Fibroblast of skin of right quadriceps (primary cell): ENCODE measurements at places on chromosomes 11 and 22.

DNA sequence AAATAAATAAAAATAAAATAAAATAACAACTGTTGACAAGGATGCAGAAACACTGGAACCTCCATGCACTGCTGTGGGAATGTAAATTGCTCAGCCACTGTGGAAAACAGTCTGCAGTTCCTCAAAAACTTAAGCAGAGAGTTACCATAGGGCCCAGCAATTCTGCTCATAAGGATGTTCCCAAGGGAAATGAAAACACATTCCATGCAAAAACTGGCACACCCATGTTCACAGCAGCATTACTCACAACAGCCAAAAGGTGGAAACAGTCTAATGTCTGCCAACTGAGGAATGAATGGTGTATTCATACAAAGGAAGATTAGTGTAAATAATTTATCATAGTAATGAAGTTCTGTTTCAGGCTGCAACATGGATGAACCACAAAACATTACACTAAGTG, 3.2 kb upstream of the KRTAP5-10 start:
- DNase-seq: peak; percentile 6

DNA sequence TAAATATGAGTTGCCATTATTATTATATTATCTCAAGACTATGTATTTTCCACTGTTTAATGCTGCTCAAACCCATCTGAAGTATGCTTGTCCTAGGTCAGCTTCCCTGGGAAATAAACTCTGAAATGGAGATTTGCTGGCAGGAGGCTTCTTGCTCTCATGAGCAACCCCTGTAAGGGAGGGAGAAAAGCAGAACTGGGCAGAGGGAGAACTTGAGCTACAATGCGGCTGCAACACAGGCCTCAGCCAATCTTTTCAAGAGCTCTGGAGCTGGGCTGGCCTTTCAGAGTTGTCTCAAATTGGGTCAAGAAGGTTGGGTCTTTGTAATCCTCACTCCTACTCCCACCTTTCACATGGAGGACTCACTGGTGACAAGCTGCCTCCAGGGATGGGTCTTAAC, 412.6 kb downstream of the TENM4 start:
- DNase-seq: no peak

DNA sequence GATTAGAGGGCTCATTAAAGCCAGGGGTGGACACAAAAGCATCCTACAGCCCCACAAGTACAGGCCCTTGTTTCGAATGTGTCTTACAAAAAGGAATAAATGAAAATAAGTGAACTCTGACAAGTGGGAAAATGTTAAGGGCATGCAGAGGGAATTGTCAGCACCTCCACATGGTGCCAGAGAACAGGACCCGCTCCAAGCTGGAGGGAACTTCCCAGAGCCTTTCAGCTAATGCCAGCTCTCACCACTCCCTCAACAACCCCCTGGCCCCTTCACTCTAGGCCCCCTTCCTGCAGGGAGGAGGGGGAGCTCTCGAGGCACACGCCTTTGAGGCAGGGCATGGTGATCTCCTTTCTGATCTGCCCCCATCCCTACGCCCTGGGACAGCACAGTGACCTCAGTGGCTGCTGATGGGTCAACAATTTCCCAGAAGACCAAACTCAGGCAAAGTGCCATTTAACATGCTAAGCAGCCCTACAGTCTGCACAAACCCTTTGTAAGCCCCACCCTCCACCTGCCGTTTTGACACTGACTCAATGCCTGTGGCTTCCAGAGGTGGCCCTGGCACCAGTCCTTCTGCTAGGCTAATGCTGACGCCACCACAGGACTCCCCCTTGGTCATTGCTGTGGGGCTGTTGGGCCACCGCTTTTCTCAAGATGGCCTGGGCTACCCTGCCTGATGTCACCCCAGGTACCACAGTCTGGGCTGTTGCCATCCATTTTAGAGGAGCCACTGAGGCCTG, 12.5 kb upstream of the CHST1 start:
- no peak for DNase-seq

GRCh38 chr11:44632466-44633123, 67.1 kb downstream of the CD82 start:
- peak; percentile 14 for DNase-seq

GRCh38 chr11:27718863-27719545, 18.7 kb upstream of the BDNF start:
- peak; percentile 54 for DNase-seq

DNA sequence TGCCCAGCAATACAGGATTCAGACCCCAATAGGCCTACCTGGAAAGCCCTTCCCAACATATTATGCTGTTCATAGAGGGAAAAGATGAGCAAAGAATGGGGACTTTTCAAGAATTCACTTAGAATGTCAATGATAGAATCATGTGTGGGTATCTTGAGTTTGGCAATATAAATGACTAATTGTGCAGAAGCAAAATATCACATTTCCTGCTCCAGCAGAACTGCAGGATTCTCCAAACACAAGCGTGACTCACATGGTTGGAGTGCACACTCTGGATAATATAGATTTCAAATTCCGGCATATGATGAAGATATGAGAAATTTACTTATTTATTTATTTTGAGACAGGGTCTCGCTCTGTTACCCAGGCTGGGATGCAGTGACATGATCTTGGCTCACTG, 12.5 kb upstream of the APOL5 start:
- peak; percentile 91 for DNase-seq

- DNase-seq: no peak
These were observed 5.1 kb downstream of the SCN4B start for GRCh38 chr11:118147502-118147901.

DNA sequence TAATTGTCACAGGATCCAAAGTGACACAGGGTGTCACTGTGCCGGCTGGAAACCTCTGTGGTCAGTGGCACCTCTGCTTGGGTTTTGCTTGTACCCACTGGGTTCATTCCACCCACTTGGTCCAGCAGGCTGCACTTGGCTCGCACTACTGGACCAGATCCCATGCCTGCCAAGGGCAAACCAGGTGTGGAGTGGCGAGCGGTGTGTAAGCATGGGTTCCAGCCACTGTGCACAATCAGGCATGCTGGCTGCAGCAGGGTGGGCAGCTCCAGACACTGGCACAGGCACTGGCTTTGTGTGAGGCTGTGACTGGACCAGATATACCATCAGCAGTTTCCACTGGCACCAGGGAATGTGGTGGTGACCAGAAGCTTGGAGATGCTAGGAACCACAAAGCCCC, 261.4 kb downstream of the KCNA4 start:
- DNase-seq: no peak

DNA sequence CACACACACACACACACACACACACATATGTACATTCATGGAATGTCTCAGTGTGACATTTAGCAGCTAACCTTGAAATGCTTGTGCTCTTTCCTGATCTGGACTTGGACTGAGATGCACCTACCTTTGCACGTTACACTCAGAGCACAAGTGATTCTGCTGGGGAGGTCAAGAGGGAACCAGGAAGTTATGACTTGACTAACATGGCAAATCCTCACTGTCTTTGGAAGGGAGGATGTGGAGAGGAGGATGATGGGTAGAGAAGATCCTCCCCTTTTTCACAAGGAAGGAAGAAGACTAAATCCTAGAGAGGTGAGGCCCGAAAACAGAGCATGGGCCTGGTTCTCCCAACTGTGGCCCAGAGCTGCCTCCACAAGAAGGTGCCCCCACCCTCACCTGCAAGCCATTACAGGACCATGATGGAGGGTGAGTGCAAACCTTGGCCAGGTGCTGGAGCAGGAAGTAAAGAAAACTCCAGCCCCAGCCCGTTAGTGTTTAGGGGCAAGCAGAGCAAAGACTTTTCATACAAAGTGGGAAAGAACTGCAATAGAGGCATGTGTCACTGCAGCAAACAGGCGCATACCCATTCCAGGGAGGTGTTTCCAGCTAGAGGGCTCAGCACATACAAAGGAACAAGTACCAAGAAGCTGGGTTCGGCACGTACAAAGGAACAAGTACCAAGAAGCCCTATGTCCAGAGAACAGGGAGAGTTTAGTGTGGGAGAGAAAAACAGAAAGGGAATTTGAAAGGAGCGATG, 26.4 kb downstream of the SCN4B start:
- no peak for DNase-seq

DNA sequence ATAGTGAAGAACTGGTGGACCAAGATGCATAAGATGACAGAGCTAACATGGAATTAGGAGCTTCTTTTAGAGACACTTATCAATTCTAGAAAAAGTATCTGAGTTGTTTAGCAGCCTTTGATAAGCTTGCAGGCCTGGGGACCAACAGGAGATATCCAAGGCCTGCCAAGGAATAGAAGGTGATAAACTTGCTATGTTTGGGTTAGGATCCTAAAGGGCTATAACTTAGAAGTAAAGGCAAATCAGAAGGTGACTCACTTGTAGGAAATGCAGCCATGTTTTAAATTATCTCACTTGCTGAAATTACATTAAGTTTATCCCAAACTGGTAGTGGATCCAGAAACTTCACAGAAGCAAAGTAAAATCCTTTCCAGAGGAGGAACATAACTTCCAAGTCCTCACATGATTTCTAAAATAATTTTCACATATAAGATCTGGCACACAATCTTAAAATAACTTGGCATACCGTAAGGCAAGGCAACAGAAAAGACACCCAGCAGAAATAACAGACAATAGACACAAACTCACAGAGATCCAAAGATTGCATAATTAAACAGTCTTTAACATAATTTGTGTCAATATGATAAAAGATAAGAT, 69.6 kb upstream of the TEAD1 start:
- peak; percentile 68 for DNase-seq

DNA sequence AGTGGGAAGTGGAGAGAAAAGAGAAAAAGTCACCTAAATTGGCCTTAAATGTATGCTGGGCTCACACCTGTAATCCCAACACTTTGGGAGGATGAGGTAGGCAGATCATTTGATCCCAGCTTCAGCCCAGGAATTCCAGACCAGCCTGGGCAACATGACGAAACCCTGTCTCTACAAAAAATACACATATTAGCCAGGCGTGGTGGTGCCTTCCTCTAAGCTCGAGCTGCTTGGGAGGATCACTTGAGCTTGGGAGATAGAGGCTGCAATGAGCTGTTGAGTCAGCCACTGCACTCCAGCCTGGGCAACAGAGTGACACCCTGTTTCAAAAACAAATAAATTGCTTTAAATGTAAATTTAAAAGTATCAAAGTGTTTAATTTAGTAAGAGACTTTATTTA, 3.9 kb downstream of the CBL start:
- no peak for DNase-seq

DNA sequence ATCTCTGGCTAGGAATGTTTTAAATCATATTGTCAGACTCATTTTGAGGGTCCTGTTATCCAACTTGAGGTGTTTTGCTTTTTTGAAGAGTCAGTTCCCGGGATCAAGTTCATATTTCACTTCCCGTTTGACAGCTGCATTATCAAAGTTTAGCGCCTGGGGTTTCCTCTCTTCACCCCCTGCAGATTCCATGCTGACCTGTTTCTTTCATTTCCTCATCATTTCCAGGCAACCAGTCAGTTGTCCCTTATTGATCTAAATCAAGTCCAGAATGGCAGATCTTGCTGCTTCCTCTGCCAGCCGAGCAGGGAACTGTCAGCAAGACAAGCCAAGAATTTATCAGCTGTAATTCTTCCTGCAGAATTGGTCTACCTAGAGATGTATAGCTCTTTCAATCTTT, 197.6 kb upstream of the SYN3 start:
- DNase-seq: no peak

DNA sequence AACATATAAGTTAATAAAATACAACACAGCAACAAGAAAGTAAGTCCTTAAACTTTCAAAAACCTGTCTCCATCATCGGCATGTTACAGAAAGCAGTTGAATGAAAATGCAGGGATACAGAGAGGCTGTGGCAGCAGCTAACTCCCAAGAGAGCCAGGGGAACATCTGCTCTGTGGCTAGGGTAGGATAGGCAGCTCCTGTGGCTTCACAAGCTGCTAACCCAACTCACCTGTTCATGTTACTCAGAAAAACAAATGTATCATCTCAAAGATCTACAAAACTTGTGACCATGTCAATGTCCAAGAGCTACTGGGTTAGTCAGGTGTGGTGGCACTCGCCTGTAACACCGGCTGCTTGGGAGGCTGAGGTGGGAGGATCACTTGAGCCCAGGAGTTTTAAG, 15.2 kb upstream of the PLAAT3 start:
- DNase-seq: no peak

DNA sequence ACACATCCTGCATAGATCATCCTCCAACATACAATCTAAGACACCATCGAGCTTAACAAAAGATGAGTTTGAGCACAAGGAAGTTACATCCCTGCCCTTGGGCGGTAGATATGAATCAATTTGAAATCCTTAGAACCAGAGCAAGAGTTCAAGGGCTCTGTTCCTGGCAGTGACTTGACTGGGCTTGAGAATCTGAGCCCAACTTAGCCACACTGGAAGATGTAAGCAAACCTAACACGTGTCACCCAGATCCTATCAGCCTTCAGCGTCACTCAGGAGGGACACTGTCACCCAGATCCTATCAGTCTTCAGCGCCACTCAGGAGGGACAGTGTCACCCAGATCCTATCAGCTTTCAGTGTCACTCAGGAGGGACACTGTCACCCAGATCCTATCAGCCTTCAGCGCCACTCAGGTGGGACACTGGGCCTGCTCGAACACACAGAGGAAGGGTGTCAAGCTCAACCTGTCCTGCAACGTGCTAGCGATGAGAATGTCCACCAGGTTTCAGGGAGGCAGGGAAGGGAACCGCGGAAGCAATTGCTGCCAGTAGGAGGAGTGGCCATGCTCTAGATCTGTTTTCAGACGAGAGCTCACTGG, 32.8 kb upstream of the CTSD start:
- DNase-seq: no peak

DNA sequence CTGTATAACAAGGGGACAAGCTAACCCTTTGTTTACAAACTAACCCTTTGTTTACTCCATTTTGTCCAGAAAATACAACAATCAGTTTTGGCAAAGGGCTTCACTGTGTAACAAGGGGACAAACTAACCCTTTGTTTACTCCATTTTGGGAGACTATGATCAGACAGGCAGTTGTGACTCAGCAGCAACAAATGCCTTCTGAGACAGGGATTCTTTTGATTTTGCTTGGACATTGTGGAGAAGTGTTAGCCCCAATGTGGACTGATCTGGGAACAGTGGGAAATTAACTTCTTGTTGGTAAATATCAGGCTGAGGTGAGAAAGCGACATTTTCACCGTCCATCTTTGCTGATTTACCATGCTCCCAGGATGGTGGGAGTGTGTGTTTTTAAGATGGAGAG, 983 bp downstream of the EHF start:
- DNase-seq: no peak

- DNase-seq: peak; percentile 44
These were observed 421.0 kb downstream of the DYNC2H1 start for GRCh38 chr11:103530257-103530656.

- DNase-seq: peak; percentile 65
These were observed 3.6 kb downstream of the BCL9L start for GRCh38 chr11:118921929-118922744.

- DNase-seq: no peak
These were observed 34.1 kb downstream of the PHLDB1 start for GRCh38 chr11:118641397-118642019.

- no peak for DNase-seq
These were observed 33.1 kb downstream of the TMEM225 start for GRCh38 chr11:123852321-123852720.
